ENCODE measurements at places on chromosomes 4 and X.

- DNase-seq, result no peak
Observed at GRCh38 chrX:47172971-47173792, 20.4 kb upstream of the UBA1 start.

- DNase-seq, result no peak
Observed at GRCh38 chr4:77582156-77582555, 23.5 kb upstream of the CXCL13 start.

DNA sequence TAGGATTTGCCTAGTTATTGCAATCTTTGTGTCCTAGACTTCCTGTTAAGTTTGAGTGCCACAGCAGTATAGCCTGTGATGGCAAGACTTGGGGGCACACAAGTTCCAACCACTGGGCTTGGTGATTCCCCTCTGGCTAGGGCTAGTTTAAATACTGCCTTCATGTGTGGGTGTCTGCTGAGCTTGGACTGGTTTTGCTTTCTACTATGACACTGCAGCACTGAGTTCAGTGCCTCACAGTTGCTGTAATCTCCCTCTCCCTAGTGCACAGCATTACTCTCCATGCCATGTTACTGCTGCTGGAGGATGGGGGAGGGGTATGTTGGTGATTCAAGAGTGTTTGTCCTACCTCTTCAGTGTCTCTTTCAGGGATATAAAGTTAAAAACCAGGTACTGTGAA lies 379.6 kb downstream of the IL15 start:
- no peak for DNase-seq

GRCh38 chr4:6134612-6135220 lies 65.6 kb downstream of the JAKMIP1 start:
- peak; percentile 11 for DNase-seq

GRCh38 chr4:64062991-64063390 lies 346.3 kb downstream of the TECRL start:
- DNase-seq, result no peak

- DNase-seq, result no peak
Observed at GRCh38 chr4:16626945-16627344, 271.5 kb downstream of the LDB2 start.

- no peak for DNase-seq
Observed at GRCh38 chr4:6523251-6523650, 50.8 kb upstream of the PPP2R2C start.

DNA sequence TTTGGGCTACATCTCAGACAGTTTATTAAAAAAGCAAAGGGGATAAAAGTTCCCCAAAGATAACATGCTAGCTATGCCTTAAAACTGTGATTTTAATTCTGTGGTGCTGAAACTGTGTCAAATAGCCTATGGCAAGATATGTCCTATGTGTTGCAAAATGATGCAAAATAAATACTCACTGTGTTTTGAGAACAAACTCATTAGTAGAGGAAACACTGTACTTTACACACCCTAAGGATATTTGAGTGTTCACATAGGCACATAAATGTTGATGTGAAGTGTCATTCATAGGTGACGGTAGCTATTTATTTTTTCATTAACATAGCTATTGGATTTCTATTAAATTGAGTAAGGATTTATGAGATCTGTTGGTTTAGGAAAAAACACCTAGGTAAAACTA lies 351.9 kb downstream of the FAT4 start:
- no peak for DNase-seq

GRCh38 chr4:100977746-100978397 lies 369.5 kb downstream of the PPP3CA start:
- no peak for DNase-seq

- DNase-seq, result no peak
Observed at GRCh38 chr4:13989501-13989900, 362.0 kb upstream of the BOD1L1 start.

DNA sequence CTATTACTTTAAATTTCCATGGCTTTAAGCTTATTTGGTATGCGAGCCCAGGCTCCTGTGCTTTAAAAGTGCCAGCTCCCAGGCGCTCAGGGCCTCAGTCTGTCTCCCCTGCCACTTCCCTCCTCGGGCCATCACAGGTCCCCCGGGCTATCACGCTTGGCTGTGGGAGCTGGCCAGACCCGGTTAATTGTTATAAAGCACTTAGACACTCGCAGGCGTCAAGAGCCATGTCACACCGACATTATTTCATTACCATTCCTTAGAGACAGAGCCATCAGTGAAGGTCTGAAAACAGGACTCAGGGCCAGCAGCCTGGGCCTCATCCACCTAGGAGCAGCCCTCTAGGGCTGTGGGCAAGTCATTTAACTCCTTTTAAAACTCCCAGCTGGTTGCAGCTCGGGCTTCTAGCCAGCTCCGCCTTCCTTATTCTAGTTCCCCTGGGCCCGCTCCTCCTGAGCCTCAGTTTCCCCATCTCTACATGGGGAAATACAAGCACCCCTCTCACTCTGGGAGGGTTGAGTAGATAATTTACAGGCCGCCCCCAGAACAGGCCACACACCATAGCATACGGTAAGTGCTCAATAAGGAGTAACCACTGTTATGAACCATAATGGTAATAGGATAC lies 99.0 kb downstream of the HMX1 start:
- DNase-seq, result no peak

GRCh38 chrX:153945956-153946943 lies 1.8 kb upstream of the RENBP start:
- DNase-seq, result no peak

DNA sequence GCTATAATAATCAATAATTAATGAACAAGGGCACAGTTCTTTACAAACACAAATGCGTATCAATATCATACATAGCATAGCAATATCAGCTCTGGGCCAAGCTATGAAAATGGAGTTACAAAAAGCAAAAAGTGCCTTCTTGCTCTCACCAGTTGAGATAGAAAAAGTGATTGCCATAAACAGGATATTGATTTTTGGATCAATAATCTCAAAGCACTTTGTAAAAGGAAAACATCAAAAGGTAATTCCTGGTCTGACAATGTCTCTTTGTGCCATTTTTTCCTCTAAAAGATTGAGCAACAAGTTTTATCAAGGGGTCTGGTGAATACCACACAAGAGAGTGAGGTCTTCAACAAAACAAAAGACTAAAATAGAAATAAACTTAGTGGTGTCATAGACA lies 42.4 kb downstream of the ABCB7 start:
- DNase-seq, result no peak

GRCh38 chr4:91325495-91325894 lies 978.3 kb upstream of the GRID2 start:
- no peak for DNase-seq

DNA sequence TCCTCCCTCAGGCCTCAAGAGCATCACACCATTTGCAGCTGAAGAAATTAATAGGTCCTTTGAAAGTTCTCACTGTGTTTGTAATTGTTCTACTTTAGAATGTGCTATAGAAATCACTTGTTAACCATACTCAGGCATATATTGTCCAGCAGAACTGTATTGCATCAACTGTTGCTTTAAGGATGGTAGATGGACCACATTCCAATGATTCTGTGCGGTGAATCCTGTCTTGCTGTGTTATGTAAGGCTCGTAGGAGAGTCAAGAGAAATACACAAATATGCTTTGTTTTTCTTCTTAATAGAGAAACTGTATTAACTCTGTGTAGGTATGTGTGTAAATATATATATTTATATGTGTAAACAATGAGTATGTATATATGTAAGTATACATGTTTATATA lies 6.3 kb upstream of the ADGRA3 start:
- DNase-seq, result no peak

GRCh38 chr4:79287718-79288117 lies 38.1 kb downstream of the NAA11 start:
- no peak for DNase-seq

GRCh38 chr4:74878323-74878722 lies 54.6 kb upstream of the PARM1 start:
- no peak for DNase-seq

GRCh38 chrX:48490661-48491060 lies 14.7 kb downstream of the FTSJ1 start:
- no peak for DNase-seq

DNA sequence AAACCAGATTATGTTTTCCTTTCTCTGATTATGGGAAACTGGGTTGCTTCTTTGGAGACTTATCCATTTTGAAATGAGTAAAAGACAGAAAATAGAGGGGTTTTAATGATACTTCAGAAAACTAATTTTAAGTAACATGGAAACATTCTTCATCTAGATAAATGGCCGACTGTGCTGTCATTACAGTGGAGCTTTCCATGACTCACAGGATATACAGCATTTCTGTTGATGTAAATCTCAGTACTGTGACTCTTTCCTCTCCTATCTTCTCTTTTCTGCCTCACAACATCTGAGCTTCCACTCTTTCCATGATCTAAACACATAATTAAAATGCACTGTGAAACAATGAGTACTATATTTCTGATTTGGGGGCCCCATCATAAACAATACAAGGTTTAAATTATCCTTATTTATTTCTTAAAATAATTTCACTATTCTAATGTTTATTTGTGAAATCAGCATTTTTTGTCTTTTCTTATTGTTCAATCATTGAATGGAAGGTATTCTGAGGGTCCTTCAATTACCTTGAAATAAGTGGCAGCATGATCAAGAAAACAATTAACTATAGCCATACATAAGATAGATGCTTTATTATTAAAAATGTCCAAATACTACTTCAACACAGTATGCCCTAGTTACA lies 19.3 kb downstream of the SEC24D start:
- DNase-seq, result no peak

DNA sequence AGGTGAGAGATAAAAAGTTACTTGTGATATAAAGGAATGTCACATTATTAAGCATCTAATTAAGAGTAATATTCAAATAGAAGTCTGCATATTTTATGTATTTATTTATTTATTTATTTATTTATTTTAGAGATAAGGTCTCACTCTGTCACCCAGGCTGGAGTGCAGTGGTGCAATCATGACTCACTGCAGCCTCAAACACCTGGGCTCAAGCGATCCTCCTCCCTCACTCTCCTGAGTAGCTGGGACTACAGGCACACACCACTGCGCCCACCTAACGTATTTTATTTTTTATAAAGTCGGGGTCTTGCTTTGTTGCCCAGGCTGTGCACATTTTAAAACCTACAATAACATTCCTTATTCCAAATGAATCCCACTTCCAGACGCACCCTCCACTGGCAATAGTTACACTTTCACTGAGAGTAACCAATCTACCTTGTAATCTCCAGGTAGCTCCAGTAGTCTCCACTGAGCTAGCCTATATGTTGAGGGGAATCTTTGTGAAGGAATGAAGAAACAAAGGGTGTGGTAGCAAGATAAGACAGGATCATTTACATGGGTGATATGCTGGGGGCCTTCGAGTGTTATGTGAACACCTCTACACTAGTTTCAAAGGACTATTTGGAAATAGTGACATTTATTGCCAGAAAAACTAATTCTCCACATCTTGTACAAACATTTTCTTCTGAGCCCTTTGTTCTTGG lies 11.9 kb downstream of the SH3D19 start:
- DNase-seq, result no peak

DNA sequence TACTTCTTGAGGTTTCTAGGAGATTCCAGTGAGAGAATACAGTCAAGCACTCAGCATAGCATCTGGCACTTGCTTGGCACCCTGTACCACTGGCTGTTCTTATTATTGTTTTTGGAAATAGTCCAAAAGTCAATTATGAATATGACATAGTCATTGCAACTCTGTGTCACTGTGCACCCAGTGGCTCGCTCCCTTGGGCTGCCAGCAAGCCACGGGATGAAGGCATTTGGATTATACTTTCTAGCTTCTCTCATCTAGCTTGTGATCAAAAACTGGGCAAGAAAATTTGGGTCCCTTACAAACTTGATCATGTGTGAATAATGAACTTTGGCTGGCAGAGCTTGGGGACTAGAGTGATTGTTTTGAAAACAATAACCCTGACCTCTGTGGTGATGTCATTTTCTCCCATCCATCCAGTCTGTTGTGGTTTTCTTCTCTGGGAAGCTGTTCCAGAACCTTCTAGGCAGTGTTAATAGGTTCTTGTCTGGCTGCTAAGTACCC lies 32.7 kb upstream of the LIMCH1 start:
- no peak for DNase-seq

DNA sequence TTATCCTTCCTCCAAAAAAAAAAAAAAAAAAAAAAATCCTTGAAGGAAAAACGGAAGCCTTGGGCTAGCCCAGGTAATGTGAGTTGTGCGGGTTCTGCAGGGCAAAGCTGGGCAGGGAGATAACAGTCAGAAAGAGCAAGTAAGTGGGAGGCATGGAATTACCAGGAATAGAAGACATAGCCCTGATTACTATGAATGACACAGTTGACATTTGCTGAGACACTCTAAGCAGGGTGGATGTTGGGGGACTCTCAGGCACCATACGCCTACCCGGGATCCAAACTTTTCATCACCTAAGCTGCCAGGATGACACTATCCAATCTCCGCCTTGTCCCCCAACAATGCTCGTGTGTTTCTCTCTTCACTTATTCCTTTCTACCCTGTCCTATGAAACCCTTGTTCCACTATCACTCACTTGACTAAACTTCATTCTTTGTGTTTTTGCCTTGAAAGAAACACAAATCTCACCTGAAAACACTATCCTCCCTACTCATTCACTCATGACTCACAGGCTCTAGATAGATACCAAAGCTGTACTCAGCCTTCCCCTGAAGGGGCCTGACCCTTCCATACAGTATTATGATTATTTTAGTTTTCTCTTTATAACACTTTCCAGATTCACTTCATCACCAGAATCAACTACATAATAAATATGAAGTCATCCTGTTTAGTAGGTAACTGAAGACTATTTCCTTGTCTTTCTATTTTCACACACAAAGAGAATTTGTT lies 158.4 kb downstream of the INPP4B start:
- DNase-seq, result no peak

DNA sequence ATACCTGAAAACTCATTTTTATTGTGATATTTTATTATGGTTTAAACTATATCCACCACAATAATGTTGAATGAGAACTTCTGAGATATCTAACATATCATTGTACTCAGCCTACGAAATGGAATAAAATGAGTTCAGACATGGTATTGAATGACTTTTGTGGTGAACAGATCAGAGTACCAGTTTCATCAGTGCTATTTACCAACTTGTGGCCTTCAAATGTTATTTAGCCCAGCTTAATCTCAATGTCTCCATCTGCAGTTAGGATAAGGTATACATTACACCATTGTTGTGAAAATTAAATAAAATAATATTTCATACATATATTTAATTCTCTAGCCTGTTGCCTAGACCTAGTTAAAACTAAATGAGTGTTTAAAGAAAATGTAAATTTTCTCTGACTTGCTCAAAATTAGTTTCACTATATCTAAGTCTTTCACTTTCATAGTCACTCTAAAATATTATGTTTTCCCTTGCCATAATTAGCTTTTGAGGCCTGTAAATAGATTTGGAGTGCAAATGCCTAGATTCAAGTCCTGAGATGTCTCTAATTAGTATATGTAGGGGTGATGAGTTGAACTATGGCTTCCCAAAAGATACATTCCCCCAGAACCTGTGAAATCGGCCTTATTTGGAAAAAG lies 594.2 kb downstream of the STPG2 start:
- DNase-seq, result no peak

DNA sequence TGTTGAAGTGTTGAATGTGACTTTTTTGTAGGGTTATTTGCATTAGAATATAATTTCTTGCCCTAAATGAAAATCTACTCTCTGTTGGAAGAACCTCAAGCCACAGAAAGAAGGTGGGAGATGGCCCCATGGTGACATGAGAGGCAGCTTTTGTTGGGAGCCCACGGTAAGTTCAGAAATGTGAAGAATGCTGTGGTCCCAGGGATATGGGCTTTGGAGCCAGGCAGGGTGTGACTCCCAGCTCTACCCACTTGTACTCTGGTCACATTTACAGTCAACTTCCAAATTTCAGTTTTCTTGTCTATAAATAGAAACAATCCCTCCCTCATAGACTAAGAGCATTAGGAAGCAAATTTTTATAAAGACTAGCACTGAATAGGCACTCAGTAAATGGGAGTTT lies 177.8 kb downstream of the RAB28 start:
- no peak for DNase-seq

Measured in ACHN (cell line).